ENCODE measurements at places on chromosomes 11 and 22.

- DNase-seq: no peak
Observed at GRCh38 chr11:33324302-33324985, 67.3 kb downstream of the HIPK3 start.

DNA sequence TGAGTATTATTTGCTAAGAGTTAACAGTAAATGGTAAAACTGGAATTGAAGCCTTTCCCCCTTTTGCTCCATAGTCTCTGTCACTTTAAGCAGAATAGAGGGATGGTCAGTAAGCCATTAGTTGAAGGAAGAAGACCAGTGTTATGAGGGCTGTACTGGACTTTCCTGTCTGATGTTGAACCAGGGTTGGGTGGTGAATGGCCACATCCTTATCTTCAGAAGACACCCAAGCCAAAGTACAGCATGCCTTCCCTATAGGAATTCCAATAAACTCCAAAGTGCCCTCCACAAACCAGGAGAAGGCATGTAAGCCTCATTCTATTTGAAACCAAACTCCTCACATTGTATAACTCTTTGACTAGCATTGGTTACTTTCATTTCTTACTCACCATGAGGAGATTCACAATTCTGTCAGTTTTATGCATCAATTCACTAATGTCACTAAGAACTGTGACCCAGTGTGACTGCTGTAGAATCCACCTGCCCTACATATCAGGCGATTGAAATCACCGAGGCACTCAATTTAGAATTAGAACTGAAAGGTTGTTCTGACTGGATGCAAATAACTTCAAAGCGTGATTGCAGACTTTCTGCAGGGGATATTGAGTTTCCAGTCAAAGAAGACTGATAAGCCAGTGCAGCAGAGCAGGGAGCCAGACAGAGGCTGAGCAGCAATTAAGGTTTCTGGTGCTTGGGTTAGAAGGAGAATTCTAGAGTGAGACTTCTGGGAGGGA is 107.1 kb upstream of the DDI1 start:
- DNase-seq: no peak

GRCh38 chr22:23604939-23605712 is 25.0 kb upstream of the IGLL1 start:
- no peak for DNase-seq

DNA sequence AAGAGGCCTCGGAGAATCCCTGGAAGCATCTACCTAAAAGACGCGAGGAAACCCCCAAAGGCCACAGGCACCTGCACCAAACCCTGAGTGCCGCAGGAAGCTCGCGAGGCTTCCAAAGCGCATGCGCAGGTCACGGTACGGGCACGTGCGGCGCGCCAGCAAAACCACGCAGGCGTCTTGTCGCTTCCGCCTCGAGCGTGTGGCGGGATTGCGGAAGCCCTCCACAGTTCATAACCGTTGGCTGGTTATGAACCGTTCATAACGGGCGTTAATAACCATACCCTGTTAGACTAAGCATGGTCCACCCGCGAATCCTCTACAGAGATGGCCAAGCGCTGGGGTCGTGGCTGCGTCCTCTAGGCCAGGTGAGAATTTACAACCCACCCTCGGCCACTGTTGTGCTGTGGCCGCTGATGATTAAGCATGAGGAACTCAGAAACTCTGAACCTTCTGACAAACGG is 46.4 kb downstream of the MORC2 start:
- DNase-seq: peak; percentile 61

- no peak for DNase-seq
Observed at GRCh38 chr11:69253028-69253427, 40.9 kb upstream of the MYEOV start.
